LoVo (cell line): ENCODE measurements at places on chromosomes 5 and 9.

- DNase-seq = no peak
Measured at GRCh38 chr9:105832096-105832710, 137.9 kb downstream of the TMEM38B start.

- DNase-seq = peak; percentile 14
Measured at GRCh38 chr5:16304846-16305245, 125.3 kb upstream of the MARCHF11 start.

DNA sequence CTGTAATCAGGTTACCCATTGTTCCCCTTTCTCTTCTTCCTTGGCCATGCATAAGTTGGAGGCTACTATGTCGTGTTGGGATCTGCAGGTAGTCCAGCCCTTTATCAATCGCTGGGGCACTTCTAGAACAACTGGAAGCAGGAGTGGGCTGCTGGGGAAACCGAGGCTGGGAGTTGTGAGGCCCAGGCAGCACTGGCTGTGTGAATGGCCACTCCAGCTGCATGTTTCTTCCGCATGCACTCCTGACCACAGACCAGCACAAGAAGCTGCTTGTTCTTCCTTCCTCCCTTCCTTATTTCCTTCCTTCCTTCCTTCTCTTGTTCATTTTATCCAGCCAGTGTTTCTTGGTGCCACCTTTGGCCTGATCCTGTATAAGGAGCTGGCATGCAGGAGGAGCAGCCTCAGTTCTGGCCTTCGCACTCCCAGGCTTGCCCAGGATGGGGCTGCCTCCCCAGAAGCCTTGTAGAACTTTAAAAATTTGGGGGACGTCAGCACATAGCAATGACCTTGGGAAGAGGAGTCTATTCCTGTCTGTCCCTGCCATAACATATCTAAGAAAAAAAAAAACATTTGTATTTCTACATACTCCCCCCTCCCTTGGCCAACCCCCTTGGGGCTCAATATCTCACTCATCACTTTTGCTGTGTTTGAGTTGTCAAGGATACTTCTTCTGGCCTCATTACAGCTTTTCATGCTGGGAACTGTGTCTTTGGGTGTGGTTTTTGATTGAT, 20.8 kb upstream of the CXCL14 start:
- DNase-seq = no peak

- DNase-seq = no peak
Measured at GRCh38 chr5:140242890-140243585, 59.9 kb downstream of the PFDN1 start.

DNA sequence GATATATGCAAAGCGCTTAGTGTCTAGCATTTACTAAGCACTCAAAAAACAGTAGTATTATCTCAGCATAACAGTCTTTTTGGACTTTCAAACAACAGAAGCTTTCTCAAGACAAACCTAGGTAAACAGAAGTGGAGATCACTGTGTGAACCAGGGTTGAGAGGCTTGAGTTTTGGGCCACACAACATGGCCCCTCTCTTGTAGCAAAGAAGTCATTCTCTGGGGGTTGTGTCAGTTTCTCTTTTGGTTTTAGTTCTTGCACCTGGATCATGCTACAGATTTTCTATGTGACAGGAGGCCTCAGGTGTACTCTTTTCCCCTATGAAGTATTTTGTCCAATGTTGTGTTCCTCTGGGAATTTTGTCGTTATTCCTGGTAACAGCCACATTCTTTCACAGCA, 30.0 kb downstream of the INSYN2B start:
- no peak for DNase-seq

DNA sequence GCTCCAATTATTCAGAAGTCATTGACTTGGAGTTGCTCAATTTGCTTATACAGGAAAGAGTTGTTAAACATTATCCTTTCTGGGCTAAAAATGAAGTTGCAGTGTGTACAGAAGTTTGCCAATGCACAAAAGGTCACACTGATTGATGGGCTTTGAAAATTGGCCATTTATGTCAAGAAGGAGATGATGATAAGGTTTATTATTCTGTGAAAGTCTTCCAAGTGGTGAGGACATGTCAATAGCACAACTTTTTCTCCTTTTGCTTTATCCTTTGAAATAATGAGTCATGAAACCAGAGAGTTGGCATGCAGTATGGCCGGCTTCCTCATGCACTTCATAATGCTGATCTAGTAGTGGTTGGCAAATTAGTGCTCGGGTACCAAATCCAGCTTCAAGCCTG, 848.5 kb upstream of the WWC1 start:
- DNase-seq = no peak

DNA sequence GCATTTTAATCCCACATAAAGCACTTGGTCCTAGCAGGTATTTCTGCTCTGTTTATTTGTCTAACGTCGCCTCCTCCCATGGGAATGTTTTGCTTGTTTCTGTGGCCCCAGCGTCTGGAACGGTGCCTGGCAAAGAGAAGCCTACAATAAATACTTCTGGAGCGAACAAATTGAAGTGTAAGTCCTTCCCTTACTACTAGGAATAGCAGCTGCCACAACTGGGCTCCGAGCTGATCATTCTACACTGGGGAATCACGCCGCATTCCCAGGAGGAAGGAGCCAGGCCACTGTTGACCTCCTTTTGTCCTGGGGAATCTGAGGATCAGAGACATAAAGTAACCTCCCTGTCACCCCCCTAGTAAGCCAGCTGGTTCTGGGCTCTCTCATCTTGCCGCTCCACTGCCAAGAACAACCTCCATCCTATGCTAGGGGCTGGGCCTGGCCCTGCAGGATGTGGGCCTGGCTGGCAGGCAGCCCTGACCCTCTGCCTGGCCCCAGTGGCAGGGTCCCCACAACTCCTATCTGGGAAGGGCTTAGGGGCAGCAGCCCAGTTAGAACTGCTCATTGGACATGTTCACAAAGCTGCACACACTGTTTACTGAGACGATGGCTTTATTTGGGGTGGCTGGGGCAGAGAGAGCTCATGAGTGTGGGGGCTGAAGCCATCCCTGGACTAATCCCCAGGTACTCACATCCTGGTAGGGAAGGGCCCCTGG, 82.8 kb downstream of the GTF3C4 start:
- DNase-seq = no peak

- no peak for DNase-seq
Measured at GRCh38 chr5:10662661-10663488, 98.2 kb downstream of the DAP start.

DNA sequence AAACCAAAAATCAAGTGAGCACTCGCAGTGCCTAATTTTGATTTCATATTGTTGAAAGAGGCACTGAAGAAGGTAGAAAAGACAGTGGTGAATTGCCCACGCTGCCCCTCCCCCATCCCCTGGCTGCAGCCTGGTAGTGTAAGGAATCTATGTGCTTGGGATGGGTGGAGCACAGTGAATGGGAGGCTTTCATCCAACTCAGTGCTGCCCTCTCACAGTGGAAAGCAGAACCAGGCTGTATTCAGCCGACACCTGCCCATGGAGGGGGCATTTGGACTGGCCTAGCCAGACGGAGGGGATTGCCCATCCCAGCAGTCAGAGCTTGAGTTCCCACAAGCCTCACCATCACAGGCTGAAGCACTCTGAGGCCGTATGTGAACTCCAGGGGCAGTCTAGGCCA, 800.4 kb upstream of the DMAC1 start:
- DNase-seq = no peak

DNA sequence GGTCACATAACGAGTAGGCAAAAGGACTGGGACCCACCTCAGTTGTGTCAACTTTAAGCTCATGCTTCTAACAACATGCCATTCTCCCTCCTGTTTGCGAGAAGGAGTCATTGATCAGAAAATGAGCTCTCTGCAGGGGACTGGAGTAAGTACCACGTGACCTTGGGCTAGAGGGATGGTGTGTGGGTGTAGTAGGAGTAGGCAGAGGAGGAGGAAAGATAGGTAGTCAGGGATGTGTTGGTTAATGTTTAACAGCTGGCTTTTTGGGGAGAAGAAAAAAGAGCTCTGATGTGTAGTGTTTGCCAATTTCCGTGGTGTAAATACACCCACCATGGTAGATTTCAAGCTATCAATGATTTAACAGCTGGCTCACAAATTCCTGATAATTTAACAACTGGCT, 160.3 kb upstream of the TBC1D2 start:
- no peak for DNase-seq

DNA sequence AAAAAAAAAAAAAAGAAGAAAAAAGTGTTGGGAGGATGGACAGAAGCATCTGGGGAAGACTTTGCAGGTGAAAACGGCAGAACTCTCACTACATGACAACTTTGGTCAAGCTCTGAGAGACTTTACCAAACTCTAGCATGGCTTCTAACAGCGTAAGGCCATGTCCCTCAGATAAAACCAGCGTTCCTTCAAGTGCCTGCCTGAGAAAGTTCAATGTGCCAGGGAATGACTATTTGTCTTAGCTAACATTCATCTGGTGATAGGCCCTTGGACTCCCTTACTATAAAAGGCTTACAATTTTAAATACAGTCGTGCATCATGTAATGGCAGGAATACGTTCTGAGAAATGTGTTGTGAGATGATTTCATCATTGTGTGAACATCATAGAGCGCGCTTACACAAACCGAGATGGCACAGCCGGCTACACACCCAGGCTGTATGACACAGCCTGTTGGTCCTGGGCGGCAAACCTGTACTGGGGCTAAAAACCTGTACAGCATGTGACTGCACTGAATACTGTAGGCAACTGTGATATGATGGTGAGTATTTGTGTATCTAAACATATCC, 14.9 kb upstream of the ZFP62 start:
- no peak for DNase-seq

DNA sequence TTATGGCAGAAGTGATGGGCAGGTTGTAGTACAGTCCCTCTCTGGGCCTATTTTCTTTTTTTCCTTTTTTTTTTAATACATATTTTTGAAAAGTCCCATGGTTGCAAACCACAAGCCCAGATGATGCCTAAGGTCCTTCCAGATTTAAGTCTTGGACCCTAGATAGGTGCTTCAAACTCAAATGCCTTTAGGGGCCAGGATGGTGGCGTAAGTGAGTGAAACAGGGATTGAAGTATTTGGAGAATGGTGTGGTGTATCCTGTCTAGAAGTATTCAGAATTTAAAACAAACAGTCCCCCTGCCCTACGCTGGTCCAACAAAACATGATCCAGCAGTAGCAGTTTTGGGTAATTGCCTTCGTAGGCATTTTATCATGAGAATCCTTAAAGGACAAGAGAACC, 2.2 kb downstream of the TIGD6 start:
- no peak for DNase-seq
